Right cardiac atrium (tissue), 5 donors: ENCODE measurements at places on chromosomes 6 and 20. TPM values are rescaled to one million over a fixed set of nuclear protein-coding genes. Genes with fewer than 3 reads are reported as not detected.

The BMP6 gene
- total RNA-seq: 2.3 TPM

The CRISP3 gene
- not detected for total RNA-seq

The CEP43 gene
- 10.7 TPM for total RNA-seq

The TSPO2 gene
- total RNA-seq: not detected

The PPP2R5D gene
- total RNA-seq: 37.5 TPM

The FOXA2 gene
- total RNA-seq: not detected

The TREM2 gene
- total RNA-seq: 2.3 TPM

The GLP1R gene
- total RNA-seq: 9.4 TPM

The TP53TG5 gene
- 1.5 TPM for total RNA-seq

The ZC2HC1B gene
- total RNA-seq: not detected

The KCNK15 gene
- total RNA-seq: 1.2 TPM

The LINC00237 gene
- not detected for total RNA-seq

The GPLD1 gene
- 1.1 TPM for total RNA-seq

The PRL gene
- not detected for total RNA-seq

The TAPBP gene
- total RNA-seq: 86.9 TPM

The CGA gene
- 0.50 TPM for total RNA-seq

The IMPG1 gene
- total RNA-seq: 0.31 TPM

The CAGE1 gene
- total RNA-seq: 0.11 TPM

The SLC4A11 gene
- not detected for total RNA-seq

The ANKEF1 gene
- total RNA-seq: 2.1 TPM

The ALDH5A1 gene
- total RNA-seq: 16.0 TPM

The SLA2 gene
- total RNA-seq: 0.66 TPM

The PI3 gene
- total RNA-seq: not detected

The POPDC3 gene
- 31.6 TPM for total RNA-seq

The AVP gene
- not detected for total RNA-seq

The MLIP gene
- 312 TPM for total RNA-seq

The COL12A1 gene
- 10.6 TPM for total RNA-seq

The BPIFB4 gene
- total RNA-seq: not detected

The HEY2 gene
- 4.6 TPM for total RNA-seq

The CDH4 gene
- 0.79 TPM for total RNA-seq

The MICAL1 gene
- 7.4 TPM for total RNA-seq

The RSPO3 gene
- total RNA-seq: 0.34 TPM

The PHACTR2 gene
- total RNA-seq: 70.0 TPM

The RRAGD gene
- total RNA-seq: 143 TPM

The HRH3 gene
- total RNA-seq: not detected

The DNAH8 gene
- not detected for total RNA-seq

The CLIC1 gene
- 153 TPM for total RNA-seq

The SLC32A1 gene
- total RNA-seq: not detected

The UBE2C gene
- total RNA-seq: 1.7 TPM

The SEMG1 gene
- total RNA-seq: not detected

The SYNCRIP gene
- total RNA-seq: 89.5 TPM

The DAAM2 gene
- 10.7 TPM for total RNA-seq

The GMDS gene
- total RNA-seq: 11.2 TPM

The CLPSL2 gene
- total RNA-seq: not detected

The ANGPT4 gene
- not detected for total RNA-seq

The LHFPL5 gene
- not detected for total RNA-seq

The C20orf96 gene
- total RNA-seq: 7.6 TPM

The HDGFL1 gene
- not detected for total RNA-seq

The MAPK13 gene
- total RNA-seq: 1.7 TPM

The FUCA2 gene
- 38.8 TPM for total RNA-seq

The TPMT gene
- 16.5 TPM for total RNA-seq

The CD83 gene
- total RNA-seq: 2.5 TPM

The RALGAPB gene
- total RNA-seq: 25.0 TPM

The PTCHD4 gene
- total RNA-seq: 0.91 TPM

The RTN4IP1 gene
- total RNA-seq: 11.6 TPM

The CFB gene
- 34.2 TPM for total RNA-seq

The RGS19 gene
- 6.3 TPM for total RNA-seq

The ATP9A gene
- 20.3 TPM for total RNA-seq

The MYH7B gene
- 125 TPM for total RNA-seq
